ENCODE measurements at places on chromosomes 7 and 10. TPM values are rescaled to one million over a fixed set of nuclear protein-coding genes. Genes with fewer than 3 reads are reported as not detected.

- peak; percentile 60 for DNase-seq
Measured at GRCh38 chr10:104045151-104046089, 40.3 kb downstream of the COL17A1 start.

- DNase-seq = no peak
Measured at GRCh38 chr7:113209449-113210203, 91.3 kb upstream of the SMIM30 start.

GRCh38 chr7:99822731-99823718, 4.8 kb upstream of the CYP3A43 start:
- no peak for DNase-seq

- DNase-seq = no peak
Measured at GRCh38 chr10:88652616-88653015, 11.6 kb upstream of the LIPF start.

The PLXDC2 gene
- total RNA-seq = 0.69 TPM

DNA sequence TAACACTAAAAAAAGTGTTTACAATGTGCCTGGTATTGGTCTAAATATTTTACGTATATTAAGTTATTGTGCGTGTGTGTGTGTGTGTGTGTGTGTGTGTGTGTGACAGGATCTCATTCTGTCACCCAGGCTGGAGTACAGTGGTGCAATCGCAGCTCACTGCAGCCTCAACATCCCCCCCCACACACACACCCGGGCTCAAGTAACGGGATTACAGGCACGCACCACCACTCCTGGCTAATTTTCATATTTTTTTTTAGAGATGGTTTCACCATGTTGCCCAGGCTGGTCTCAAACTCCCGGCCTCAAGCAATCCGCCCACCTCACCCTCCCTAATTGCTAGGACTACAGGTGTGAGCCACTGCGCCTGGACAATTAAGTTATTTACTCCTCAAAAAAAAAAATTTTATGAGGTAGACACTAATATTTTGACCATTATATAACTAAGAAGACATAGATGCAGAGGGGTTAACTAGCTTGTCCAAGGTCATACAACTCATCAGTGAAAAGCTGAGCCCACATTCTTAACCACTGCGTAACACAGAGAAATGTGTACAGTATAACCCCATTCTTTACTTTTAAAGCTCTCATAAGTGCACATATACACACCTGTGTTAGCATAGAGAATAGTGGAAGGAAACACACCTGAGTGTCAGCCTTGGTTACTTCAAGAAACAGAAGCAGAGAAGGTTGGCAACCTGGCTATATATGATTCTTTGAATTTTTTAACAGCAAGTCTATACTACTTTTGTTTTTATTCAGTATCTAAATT, 35.0 kb downstream of the DNAJC12 start:
- no peak for DNase-seq

GRCh38 chr10:70537398-70538194, 59.0 kb downstream of the PALD1 start:
- DNase-seq = peak; percentile 21

DNA sequence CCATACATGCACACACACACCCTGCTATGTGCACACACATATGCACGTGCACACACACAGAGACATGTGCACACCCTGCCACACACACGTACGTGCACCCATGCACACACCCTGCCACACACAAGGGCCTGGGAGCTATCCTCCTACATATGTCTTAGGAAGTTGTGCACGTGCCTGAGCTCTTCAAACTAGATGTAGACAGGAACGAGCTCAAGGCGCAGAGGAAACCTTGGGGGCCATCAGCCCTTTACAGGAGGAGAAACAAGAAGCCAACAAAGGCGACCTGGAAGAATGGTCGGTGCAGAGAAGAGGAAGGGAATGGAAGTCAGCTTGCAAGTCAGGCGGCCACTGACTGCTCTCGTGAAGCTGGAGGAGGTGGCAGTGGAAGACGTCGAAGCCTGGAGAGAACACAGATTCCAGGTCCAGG, 58.7 kb downstream of the AOC1 start:
- DNase-seq = no peak

The TEX47 gene
- not detected for total RNA-seq

DNA sequence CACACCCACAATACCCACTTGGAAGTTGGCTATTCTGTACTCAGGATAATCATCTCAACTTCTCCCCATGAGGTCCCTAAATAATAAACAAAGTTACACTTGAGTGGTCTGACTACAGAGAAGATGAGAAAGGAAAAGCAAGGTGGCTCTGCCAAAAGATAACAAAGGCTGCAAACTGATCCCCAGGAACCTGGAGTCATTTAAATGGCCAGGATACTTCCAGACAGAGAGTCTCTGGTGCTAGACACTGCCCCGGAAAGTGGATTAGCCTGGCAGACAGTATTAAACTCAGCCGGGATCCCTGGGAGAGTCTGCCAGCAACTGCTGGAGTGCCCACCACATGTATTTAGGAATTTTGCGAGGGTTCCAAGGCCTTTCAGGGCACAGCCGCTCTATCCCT, 93.7 kb downstream of the DGKI start:
- DNase-seq = peak; percentile 15

The DDC gene
- total RNA-seq = not detected

The ZNF467 gene
- 0.80 TPM for total RNA-seq

GRCh38 chr10:27474741-27475140, 29.4 kb upstream of the RAB18 start:
- DNase-seq = no peak

The ANKRD26 gene
- total RNA-seq = 4.2 TPM

The HIBADH gene
- 49.8 TPM for total RNA-seq

GRCh38 chr7:15985587-15986384, 299.3 kb upstream of the MEOX2 start:
- DNase-seq = no peak

The RELN gene
- 2.4 TPM for total RNA-seq

- no peak for DNase-seq
Measured at GRCh38 chr10:121051696-121052279, 200.6 kb downstream of the WDR11 start.
